ENCODE measurements at places on chromosomes 1 and 21.

- peak; percentile 19 for DNase-seq
Observed at GRCh38 chr1:228339766-228340685, 66.6 kb downstream of the TRIM11 start.

DNA sequence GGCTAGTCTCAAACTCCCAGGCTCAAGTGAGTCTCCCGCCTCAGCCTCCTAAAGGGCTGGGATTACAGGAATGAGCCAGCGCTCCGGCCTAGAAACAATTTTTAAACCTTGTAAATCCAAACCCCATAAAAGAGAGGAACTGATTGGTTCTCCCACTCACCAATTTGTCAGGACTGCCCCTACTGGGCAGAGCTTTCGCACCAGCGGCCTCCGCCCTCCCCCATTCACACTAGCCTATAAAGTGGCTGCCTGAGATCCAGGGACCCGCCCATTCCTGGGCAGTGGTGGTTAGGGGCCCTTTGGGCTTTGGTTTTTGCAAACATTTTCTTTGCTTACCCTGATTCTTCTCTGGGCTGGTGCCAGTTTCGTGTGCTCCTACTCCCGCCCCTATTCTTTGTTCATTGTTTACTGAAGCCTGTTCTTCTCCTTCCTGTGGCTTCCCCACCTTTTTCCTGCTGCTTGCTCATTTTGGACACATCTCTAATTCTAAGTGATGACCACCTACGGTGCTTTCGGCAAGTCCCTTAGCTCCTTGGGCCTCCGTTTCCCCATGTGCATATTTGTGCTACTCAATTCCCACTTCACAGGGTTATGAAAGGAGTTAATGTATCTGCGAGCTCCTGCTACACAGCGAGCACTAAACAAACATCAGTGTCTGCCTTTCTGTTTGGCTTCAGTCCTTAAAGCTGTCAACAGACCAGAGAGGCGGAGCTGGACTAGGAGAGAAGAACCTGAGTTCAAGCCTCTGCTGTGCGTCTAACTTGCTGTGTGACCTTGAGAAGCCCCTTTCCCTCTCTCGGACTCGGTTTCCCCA lies 39.8 kb upstream of the CLIC4 start:
- DNase-seq, result peak; percentile 94

- DNase-seq, result no peak
Observed at GRCh38 chr1:159318784-159319551, 16.8 kb downstream of the FCER1A start.

DNA sequence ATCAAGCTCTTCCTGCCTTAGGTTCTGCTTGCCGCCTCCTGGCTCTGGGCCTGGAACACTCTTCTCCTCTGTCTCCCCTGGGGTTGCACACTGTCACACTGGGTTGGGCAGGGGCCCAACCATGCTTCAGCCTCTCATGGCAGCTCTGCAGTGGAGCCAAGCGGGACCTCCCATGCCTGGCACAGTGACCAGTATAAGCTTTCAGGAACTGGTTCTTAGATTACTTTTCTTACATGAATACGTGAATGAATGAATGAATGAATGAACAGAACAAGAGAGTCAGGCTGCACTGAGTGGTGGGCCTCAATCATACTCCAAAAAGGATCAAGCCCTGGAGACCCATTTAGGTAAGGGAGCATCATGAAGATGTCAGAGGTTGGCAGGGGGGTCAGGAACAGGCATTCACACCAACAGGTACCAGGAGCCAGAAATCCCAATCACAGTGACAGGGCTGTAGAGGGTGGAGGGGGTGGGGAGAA lies 30.8 kb upstream of the TMEM125 start:
- DNase-seq, result no peak

GRCh38 chr1:37575692-37576091 lies 19.0 kb downstream of the DNALI1 start:
- no peak for DNase-seq

DNA sequence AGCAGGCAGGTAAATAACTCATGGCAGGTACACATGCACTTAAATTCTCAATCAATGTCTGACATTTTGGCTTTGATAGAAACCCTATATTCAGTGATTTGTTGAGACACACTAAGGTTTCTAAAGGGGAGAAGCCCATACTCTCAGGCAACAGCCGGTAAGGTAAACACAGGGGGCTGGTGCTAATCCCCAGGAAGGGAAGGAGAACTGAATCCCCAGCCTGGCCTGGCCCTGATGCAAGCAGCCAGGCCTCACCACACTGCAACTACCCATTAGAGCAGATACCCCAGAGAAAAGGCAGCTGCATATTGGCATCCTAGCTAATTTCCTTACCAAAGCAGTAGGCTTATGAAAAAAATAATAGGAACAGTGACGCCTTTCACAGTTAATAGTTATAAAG lies 116.5 kb upstream of the LRRC7 start:
- peak; percentile 30 for DNase-seq

- DNase-seq, result peak; percentile 84
Observed at GRCh38 chr1:11645670-11646265, 8.5 kb downstream of the FBXO2 start.

DNA sequence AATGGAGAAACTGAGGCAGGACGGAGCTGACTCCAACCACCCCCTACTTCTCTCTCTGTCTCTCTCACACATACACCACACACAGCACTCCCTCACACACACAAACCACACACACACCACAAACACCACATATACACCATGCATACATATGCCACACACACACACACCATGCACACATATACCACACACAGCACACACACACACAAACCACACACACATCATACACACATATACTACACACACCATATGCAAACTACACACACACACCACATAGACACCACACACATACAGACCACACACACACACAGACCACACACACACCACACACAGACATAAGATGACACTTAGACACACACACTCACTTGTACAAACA lies 94.3 kb downstream of the RIPK4 start:
- no peak for DNase-seq

- no peak for DNase-seq
Observed at GRCh38 chr21:42631142-42631541, 22.3 kb upstream of the PDE9A start.

- DNase-seq, result peak; percentile 98
Observed at GRCh38 chr1:155261852-155262673, at the start of gene SCAMP3. Gene SCAMP3, minus strand, starts transcription at chr1:155262360. Its CDS starts 209 bp downstream, at chr1:155262151.

DNA sequence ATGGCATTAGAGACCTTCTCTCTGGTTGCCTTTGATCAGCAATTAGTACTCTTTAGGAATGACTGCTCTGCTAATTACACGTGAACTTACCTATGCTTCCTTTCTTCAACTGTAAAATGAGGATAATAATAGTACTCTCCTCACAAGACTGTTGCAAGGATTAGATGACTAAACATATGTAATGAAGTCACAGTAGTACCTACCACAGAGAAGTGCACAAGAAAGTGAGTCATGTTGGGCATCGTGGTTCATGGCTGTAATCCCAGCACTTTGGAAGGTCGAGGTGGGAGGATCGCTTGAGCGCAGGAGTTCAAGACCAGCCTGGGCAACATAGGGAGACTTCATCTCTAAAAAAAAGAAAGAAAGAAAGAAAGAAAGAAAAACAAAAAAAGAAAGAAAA lies 68.1 kb upstream of the AK4 start:
- no peak for DNase-seq

DNA sequence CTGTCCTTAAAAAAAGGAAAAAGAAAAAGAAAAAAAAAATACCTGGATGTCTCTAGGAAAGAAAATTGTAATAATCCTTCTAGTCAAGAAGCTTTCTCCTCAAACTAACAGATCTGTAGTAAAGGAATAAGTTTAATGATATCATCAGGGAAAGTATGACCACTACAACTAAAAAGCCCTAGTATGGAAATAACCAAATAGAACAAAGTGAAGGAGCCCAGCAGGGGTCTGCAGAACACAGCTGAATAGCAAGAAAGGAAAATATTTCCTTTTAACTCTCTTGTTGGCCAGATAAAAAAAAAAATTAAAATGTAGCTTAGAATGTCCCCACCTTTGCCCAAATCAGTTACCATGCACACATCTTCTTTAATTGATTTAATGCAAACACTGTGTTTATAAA lies 43.2 kb downstream of the PRRX1 start:
- DNase-seq, result no peak

- DNase-seq, result peak; percentile 45
Observed at GRCh38 chr21:21973806-21974205, 975.6 kb downstream of the NCAM2 start.

- DNase-seq, result peak; percentile 24
Observed at GRCh38 chr1:54811739-54812655, 10.9 kb upstream of the TTC22 start.

DNA sequence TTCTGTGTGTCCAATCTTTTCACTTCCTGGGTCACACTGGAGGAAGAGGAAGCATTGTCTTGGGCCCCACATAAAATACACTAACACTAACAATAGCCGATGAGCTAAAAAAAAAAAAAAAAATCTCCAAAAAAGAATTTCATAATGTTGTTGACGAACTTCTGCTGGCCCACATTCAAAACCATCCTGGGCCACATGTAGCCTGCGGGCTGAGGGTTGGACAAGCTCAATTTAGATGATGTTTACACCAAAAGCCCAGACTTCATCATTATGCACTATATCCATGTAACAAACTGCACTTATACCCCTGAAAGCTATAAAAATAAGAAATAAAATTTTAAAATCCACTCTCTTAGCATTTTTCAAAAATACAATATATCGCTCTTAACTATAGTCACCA lies 187.8 kb upstream of the PTBP2 start:
- no peak for DNase-seq

GRCh38 chr1:156194300-156194652 lies 372 bp downstream of the SLC25A44 start:
- no peak for DNase-seq

GRCh38 chr1:18190598-18190997 lies 83.0 kb downstream of the IGSF21 start:
- DNase-seq, result no peak

DNA sequence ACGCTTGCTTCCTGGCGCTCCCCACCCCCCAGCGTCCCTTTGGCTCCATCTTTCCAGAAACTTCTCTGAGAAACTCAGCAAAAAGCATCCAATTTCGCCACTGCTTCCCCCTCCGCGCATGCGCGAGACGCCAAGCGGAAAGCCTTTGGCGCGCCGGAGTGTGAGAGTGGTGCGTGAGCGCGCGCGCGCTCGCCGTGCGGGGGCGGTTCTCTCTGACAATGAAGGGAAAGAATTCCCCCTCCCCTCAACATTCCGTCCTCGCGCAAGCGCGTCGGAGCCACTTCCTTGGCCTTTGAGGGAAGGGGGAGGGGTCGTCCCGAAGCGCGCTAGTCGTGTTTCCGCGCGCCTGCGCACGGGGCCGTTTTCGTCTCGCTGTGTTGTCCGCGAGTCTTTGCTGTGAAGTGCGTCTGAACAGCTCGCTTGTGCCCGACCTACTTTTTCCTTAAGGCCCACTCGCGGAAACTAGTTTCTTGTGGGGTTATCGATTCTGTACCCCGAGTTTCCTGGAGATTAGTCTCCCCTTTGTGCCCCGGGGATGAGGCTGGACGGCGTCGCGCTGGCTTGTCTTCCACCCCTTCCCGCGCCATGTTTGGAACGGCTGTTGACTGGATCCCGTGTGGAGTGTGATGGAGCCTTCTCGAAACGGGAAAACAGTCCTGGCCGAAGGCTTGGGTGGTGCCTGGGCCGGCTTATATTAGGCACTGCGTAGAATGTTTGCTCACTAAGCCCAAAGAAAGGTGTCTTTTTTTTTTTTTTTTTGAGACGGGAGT lies 11.6 kb upstream of the SPEN start:
- peak; percentile 97 for DNase-seq

DNA sequence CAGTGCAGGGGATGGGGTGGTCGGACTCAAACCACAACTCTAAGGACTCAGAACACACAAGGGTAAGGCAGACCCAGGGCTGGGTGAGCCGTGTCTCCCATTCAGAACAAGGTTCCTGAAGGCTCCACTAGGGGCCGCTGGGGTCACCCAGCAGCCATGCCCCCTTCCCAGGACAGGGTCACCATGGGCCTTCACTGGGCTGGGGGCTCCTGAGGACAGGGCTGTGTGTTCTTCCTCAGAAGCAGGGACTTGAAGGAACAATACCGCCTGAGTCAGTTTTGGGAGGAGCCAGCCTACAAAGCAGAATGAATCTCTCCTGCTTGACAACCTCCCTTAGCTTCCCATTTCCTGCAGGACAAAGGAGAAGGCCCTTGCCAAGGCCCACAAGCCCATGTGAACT lies 15.4 kb downstream of the RIMS3 start:
- peak; percentile 78 for DNase-seq

DNA sequence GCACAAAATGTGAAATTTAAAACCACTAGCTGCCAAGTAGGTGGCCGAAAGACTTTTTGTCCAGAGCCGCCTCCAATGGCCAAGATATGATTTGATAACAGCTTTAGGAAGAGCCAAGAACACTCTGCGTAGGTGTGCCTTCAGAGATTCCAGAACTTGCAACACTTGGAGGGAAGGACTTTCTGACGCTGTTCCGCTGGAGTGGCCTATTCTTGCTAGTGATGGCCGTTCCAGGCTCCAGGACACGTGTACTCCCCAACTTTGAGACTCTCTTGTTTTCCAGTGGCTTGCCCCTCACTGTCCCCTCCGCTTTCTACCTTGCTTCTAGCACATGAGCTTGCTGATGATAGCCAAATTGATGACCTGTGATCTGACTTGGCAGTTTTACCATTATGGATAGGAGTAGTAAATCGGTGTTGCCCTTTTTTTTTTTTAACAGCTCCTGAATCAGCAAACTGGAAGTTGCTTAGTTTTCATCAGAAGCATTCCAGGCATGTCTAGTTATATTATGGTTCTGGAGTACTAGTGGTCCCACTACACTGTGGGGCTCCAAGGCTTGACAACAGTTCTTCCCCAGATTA lies 1.0 kb downstream of the PRDX6 start:
- DNase-seq, result no peak

- no peak for DNase-seq
Observed at GRCh38 chr21:15037900-15038293, 26.9 kb downstream of the NRIP1 start.

DNA sequence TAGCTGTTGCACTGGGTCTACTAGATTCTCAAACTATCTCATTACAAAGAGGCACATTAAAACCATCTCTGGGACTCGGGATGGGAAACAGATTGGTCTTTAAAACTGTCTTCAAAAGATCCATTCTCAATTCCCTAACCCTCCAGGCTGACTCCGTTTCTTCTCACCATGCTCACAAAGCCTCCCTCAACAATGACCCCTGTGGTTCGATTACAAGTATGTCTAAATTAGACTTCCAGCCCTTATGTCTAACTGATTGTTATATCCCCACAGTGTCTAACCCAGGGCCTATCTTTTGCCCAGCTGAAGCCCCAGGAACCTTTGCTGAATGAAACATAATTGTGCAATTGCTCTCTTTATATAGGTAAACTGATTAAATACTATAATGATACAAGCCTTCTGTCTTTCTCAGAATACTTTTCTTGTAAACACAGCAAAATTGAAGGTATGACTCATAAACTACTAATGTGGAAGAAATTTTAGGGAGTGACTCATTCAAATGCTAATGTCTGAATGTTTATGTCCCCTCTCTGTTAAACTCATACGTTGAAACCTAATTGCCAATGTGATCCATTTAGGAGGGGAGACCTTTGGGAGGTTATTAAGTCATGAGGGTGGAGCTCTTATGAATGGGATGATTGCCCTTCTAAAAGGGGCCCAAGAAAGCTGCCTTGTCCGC lies 65.6 kb upstream of the DAB1 start:
- DNase-seq, result no peak
